Natural killer cell (primary cell): ENCODE measurements at places on chromosomes 2 and 18. TPM values are rescaled to one million over a fixed set of nuclear protein-coding genes. Genes with fewer than 3 reads are reported as not detected.

DNA sequence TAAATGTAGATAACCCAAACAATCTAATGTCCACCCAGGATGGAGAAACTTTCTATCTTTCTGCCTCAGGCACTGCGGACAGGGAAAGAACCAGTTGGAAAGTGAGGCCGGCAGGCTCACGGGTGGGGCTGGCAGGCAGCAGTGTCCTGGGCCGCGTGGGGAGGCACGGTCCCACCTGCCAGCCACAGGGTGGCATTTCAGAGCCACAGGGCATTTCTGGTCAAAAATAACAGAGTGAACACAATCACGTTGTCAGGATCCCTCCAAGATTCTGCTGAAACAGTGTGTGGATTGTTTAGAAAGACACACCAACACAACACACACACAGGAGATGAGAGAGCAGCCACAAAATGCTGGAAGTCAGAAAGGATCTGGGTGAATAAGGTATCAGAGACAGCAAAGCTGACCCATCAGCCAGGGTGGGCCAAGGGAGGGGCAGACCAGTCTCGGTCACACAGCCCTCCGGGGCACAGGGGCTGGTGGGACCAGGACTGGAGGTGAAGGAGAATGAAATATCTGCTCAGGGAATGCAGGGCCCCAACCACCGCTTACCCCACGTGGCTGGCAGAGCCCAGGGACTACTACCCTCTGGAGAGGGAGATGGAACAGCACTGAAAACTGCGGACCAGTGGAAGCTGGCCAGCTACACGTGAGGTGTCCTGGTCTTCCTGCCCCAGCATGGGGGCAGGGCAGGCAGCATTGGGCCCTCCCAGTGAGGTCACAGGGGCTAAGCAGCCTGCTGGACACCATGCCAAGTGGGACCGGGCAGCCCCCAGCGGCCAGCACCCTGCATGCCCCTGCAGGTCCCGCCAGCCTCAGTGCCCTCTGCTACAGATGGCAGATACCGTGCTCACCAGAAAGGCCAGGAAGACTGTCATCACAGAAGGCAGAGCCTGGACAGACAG is 173.9 kb downstream of the HDAC4 start:
- no peak for DNase-seq
- no peaks in the 10 kb centered on the region for H3K27me3 ChIP-seq
- no peak overlapping the region for H3K27ac ChIP-seq
- peaks cover 5% of the 10 kb centered on the region for H3K36me3 ChIP-seq

- no peak overlapping the region for H3K4me3 ChIP-seq
- DNase-seq, result no peak
- H3K27ac ChIP-seq, result no peak overlapping the region
- H3K27me3 ChIP-seq, result no peaks in the 10 kb centered on the region
Observed at GRCh38 chr2:219287580-219288265, 8.6 kb downstream of the DNAJB2 start.

DNA sequence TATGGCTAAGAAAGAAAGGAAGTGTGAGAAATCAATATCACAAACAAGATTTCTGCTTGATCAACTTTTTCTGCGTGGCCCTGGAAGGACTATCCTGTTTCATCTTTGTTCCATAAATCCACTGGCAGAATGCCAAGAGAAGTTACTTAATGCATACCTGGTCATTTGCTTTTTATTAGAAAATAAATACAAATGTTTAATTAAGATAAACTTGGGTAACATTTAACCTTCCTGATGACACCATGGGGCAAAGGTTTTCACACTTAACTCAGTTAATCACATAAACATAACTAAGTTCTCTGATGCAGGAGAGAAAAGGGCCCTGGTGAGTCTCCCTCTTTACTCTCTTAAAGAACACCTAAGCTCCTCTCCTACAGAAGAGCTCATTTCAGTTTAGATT is 203.3 kb downstream of the AFF3 start:
- no peak overlapping the region for H3K4me3 ChIP-seq
- no peaks in the 10 kb centered on the region for H3K4me1 ChIP-seq
- no peak overlapping the region for H3K27ac ChIP-seq

DNA sequence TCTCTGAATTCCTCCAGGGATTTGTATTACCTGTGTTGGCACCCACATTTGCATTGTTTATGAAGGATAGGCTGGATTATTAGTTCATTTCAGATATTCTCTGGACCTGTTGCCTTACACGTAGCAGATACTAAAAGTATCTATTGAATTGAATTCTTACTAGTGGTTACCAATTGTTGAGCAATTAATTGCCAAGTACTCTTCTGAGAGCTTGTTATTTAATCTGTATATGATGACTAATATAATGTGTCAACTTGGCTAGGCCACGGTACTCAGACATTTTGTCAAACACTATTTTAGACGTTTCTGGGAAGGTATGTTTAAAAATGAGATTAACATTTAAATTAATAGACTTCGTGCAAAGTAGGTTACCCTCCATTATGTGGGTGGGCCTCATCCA is 2.5 kb upstream of the SPP2 start:
- H3K4me1 ChIP-seq, result no peaks in the 10 kb centered on the region
- no peaks in the 10 kb centered on the region for H3K36me3 ChIP-seq
- no peak for DNase-seq

GRCh38 chr2:192327576-192327975 is 132.8 kb upstream of the TMEFF2 start:
- no peaks in the 10 kb centered on the region for H3K36me3 ChIP-seq
- no peak overlapping the region for H3K4me3 ChIP-seq
- H3K27me3 ChIP-seq, result no peaks in the 10 kb centered on the region
- DNase-seq, result no peak
- H3K4me1 ChIP-seq, result no peaks in the 10 kb centered on the region
- H3K27ac ChIP-seq, result no peak overlapping the region

DNA sequence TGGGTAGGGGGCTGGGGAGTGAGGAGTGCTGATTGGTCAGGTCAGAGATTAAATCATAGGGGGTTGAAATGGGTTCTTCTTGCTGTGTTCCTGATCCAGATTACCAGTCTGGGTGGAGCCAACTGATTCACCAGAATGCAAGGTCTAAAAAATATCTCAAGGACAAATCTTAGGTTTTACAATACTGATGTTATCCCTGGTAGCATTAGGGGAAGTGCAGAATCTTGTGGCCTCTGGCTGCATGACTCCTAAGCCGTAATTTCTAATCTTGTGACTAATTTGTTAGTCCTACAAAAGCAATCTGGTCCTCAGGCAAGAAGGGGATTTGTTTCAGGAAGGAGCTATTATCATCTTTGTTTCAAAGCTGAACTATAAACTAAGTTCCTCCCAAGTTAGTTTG is 289.2 kb upstream of the KYNU start:
- H3K4me1 ChIP-seq, result no peaks in the 10 kb centered on the region
- H3K27ac ChIP-seq, result no peak overlapping the region
- H3K27me3 ChIP-seq, result no peaks in the 10 kb centered on the region

GRCh38 chr2:24010477-24011249 is 778 bp downstream of the MFSD2B start:
- H3K4me1 ChIP-seq, result peaks cover 21% of the 10 kb centered on the region
- no peak overlapping the region for H3K4me3 ChIP-seq
- no peaks in the 10 kb centered on the region for H3K36me3 ChIP-seq
- no peak for DNase-seq
- no peak overlapping the region for H3K27ac ChIP-seq
- peaks cover 19% of the 10 kb centered on the region for H3K27me3 ChIP-seq

- no peak for DNase-seq
- no peaks in the 10 kb centered on the region for H3K4me1 ChIP-seq
- no peaks in the 10 kb centered on the region for H3K36me3 ChIP-seq
- no peaks in the 10 kb centered on the region for H3K27me3 ChIP-seq
- H3K27ac ChIP-seq, result no peak overlapping the region
- no peak overlapping the region for H3K4me3 ChIP-seq
Observed at GRCh38 chr2:213766062-213766461, 481.8 kb downstream of the SPAG16 start.

- DNase-seq, result no peak
- no peak overlapping the region for H3K27ac ChIP-seq
- no peaks in the 10 kb centered on the region for H3K27me3 ChIP-seq
- no peaks in the 10 kb centered on the region for H3K36me3 ChIP-seq
- no peak overlapping the region for H3K4me3 ChIP-seq
Observed at GRCh38 chr18:58231930-58232329, 187.9 kb downstream of the NEDD4L start.

GRCh38 chr2:200575957-200576356 is 9.9 kb upstream of the AOX1 start:
- no peak overlapping the region for H3K4me3 ChIP-seq
- H3K27me3 ChIP-seq, result no peaks in the 10 kb centered on the region
- no peak overlapping the region for H3K27ac ChIP-seq
- H3K36me3 ChIP-seq, result no peaks in the 10 kb centered on the region
- no peak for DNase-seq

- no peaks in the 10 kb centered on the region for H3K27me3 ChIP-seq
- no peak for DNase-seq
- peak overlapping the region; percentile 27 for H3K27ac ChIP-seq
- peaks cover 22% of the 10 kb centered on the region for H3K4me1 ChIP-seq
- no peak overlapping the region for H3K4me3 ChIP-seq
Observed at GRCh38 chr2:3217646-3218045, 160.0 kb downstream of the EIPR1 start.

GRCh38 chr2:163723881-163724280 is 11.9 kb downstream of the FIGN start:
- no peak overlapping the region for H3K27ac ChIP-seq
- no peaks in the 10 kb centered on the region for H3K4me1 ChIP-seq
- DNase-seq, result no peak
- no peaks in the 10 kb centered on the region for H3K36me3 ChIP-seq
- H3K4me3 ChIP-seq, result no peak overlapping the region
- no peaks in the 10 kb centered on the region for H3K27me3 ChIP-seq

DNA sequence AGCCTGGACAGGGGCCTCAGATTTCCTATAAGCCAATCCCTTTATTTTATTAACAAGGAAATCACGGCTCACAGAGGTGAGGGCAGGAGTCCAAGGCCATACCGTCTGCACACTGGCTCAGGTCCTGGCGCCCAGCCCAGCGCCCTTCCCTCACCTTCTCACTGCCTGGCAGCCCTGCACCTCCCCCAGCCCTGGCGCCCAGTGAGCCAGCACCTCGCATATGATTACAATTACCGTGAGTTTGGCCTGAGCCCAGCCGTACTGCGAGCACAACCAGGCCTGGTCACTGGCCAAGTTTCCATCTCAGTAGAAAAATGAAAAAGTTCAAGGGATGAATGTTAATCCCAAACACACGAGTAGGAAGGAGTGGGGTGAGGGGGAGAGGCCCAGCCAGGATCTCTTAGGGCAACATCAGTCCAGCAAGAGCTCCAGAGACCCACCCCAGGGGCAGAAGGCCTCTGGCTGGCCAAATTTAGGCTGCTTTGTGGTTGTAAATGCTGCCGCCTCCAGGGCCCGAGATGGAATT is 68.4 kb downstream of the MCFD2 start:
- DNase-seq, result no peak
- no peaks in the 10 kb centered on the region for H3K4me1 ChIP-seq
- no peaks in the 10 kb centered on the region for H3K27me3 ChIP-seq
- no peak overlapping the region for H3K4me3 ChIP-seq

- H3K27ac ChIP-seq, result no peak overlapping the region
- H3K4me3 ChIP-seq, result no peak overlapping the region
- no peaks in the 10 kb centered on the region for H3K27me3 ChIP-seq
- DNase-seq, result no peak
Observed at GRCh38 chr2:228355897-228356296, 174.4 kb upstream of the SPHKAP start.

- no peak overlapping the region for H3K27ac ChIP-seq
- DNase-seq, result no peak
- no peaks in the 10 kb centered on the region for H3K36me3 ChIP-seq
- H3K4me3 ChIP-seq, result no peak overlapping the region
- H3K27me3 ChIP-seq, result no peaks in the 10 kb centered on the region
- no peaks in the 10 kb centered on the region for H3K4me1 ChIP-seq
Observed at GRCh38 chr2:150889141-150889540, 372.5 kb downstream of the RBM43 start.

- no peak overlapping the region for H3K4me3 ChIP-seq
- no peaks in the 10 kb centered on the region for H3K4me1 ChIP-seq
- no peaks in the 10 kb centered on the region for H3K36me3 ChIP-seq
- no peak for DNase-seq
- no peak overlapping the region for H3K27ac ChIP-seq
- H3K27me3 ChIP-seq, result no peaks in the 10 kb centered on the region
Observed at GRCh38 chr2:40955042-40955441, 503.2 kb upstream of the SLC8A1 start.

GRCh38 chr2:45130736-45131135 is 121.5 kb upstream of the SIX2 start:
- H3K27me3 ChIP-seq, result no peaks in the 10 kb centered on the region
- H3K4me1 ChIP-seq, result peaks cover 11% of the 10 kb centered on the region
- DNase-seq, result no peak
- H3K4me3 ChIP-seq, result no peak overlapping the region

GRCh38 chr2:216652566-216652965 is 19.3 kb downstream of the IGFBP2 start:
- H3K27ac ChIP-seq, result no peak overlapping the region
- no peak for DNase-seq
- no peaks in the 10 kb centered on the region for H3K4me1 ChIP-seq
- no peak overlapping the region for H3K4me3 ChIP-seq

The CRYBA2 gene
- total RNA-seq, result not detected

The LBX2 gene
- total RNA-seq, result 1.9 TPM

The SYT4 gene
- total RNA-seq, result not detected

The UGT1A5 gene
- total RNA-seq, result not detected

The IL18RAP gene
- total RNA-seq, result 309 TPM

The TUBA3E gene
- not detected for total RNA-seq
